Suprapubic skin (tissue), 4 donors: ENCODE measurements at places on chromosomes 6 and 20. TPM values are rescaled to one million over a fixed set of nuclear protein-coding genes. Genes with fewer than 3 reads are reported as not detected.

- H3K27me3 ChIP-seq: no peaks in the 10 kb centered on the region
- no peak overlapping the region for H3K4me3 ChIP-seq
- H3K4me1 ChIP-seq: peaks cover 27% of the 10 kb centered on the region
- H3K27ac ChIP-seq: peak overlapping the region; percentile 18
Measured at GRCh38 chr6:106908386-106908840, 66.1 kb downstream of the CD24 start.

DNA sequence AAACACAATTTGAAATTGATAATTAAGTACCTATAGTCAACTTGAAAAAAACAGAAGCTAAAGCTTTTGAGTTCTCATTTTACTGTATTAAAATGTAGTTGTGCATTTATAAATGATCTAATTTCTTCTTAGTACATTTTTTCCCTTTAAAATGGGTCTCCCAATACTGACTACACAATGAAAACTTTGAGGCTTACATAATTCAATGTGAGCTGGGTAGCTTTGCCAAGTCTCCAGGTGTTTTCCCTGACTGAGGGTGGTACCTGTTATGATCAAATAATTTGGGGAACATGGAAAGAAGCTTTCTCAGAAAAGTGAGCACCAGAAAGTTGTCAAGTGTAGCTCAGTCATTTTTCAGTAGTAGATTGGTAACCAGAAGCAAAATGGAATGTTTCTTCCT, 74.3 kb downstream of the ARMC2 start:
- peaks cover 17% of the 10 kb centered on the region for H3K4me1 ChIP-seq
- no peak overlapping the region for H3K4me3 ChIP-seq
- no peaks in the 10 kb centered on the region for H3K27me3 ChIP-seq
- DNase-seq: no peak
- no peak overlapping the region for H3K27ac ChIP-seq

DNA sequence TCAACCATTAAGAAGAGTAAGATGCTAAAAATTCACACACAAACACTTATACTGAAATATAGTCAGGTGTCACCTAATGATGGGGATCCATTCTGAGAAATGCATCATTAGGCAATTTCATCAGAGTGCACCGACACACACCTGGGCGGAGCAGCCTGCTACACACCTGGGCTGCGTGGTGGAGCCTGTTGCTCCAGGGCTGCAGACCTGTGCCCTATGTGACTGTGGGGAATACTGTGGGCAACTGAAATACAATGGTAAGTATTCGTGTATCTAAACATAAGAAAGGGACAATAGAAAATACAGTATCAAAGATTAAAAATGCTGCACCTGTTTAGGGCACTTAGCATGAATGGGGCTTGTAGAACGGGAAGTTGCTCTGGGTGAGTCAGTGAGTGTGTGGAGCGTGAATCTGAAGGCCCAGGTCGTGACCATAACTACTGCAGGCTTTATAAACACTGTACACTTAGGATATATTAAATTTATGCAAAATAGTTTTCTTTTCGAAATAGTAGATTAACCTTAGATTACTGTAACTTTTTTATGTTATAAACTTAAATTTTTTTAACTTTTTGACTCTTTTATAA, 124.4 kb upstream of the AFDN start:
- peaks cover 15% of the 10 kb centered on the region for H3K4me1 ChIP-seq
- peaks cover 4% of the 10 kb centered on the region for H3K27me3 ChIP-seq
- no peaks in the 10 kb centered on the region for H3K36me3 ChIP-seq
- H3K4me3 ChIP-seq: no peak overlapping the region
- no peak for DNase-seq

DNA sequence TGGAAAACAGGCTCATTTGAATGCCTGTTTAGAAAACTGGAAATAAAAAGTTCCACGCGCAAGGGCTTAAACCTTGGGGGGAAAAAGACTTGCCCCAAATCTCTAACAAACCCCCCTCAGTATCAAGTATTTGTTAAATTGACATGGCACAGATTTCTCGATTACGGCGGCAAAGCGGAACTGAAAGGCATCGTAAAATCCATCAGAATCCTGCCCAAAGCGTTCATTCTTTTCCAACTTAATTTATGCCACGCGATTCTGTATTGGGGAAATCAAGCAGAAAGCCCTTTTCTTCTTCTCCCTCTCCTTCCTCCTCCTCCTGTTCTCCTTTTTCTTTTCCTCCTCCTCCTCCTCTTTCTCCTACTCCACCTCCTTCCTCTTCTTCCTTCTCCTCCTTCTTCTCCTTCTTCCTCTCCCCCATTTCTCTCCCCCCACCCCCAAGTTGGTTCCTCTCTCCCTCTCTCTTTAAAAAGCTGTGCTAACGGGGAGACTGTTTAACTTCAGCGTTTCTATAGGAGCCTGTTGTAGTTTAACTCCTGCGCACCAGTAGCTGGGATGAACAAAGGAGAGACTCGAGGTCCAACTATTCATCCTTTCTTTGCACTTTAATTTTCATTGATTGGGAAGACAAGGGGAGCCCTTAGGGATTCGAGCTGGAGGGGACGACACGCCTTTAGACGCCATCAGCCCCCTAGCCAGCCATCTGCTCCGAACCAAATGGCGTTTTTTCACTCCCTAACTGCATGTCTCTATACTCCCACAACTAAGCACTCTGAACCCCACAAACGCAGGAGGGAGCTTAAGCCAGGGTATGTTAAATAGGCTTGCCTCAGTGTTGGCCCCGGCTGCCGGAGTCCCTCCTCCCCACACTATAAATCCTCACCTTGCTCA, 2.7 kb upstream of the DLL1 start:
- peaks cover 70% of the 10 kb centered on the region for H3K4me1 ChIP-seq
- H3K27me3 ChIP-seq: peaks cover 42% of the 10 kb centered on the region
- no peak overlapping the region for H3K27ac ChIP-seq
- H3K36me3 ChIP-seq: no peaks in the 10 kb centered on the region

GRCh38 chr6:12163744-12164507, 126.2 kb upstream of the EDN1 start:
- no peak for DNase-seq
- no peak overlapping the region for H3K27ac ChIP-seq

- H3K4me3 ChIP-seq: no peak overlapping the region
- no peaks in the 10 kb centered on the region for H3K4me1 ChIP-seq
- no peak for DNase-seq
- peaks cover 92% of the 10 kb centered on the region for H3K36me3 ChIP-seq
Measured at GRCh38 chr20:35491823-35492222, 36.4 kb downstream of the CEP250 start.

DNA sequence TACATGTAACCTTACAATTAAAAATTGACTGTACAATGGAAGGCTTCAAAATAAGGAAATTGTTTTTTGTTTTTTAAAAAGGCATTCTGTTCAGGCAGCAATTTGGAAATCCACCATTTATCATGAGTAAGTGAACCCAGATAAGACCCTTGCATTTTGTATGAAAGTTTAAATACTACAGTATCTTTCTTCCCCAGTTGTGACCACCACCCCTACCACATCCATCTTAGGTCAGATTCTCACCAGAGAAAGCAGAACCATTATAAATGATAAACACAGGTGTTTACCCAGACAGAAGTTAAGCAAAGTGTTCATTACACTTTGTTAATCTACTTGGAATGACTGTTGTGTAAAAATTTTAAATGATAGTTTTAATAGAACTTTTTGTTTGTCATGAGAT, 20.2 kb downstream of the SENP6 start:
- peaks cover 24% of the 10 kb centered on the region for H3K4me1 ChIP-seq
- no peak overlapping the region for H3K4me3 ChIP-seq
- H3K27ac ChIP-seq: no peak overlapping the region
- no peak for DNase-seq
- no peaks in the 10 kb centered on the region for H3K27me3 ChIP-seq

- no peaks in the 10 kb centered on the region for H3K27me3 ChIP-seq
- no peaks in the 10 kb centered on the region for H3K36me3 ChIP-seq
- no peak for DNase-seq
- H3K27ac ChIP-seq: no peak overlapping the region
Measured at GRCh38 chr20:53539516-53539915, 54.1 kb downstream of the ZNF217 start.

DNA sequence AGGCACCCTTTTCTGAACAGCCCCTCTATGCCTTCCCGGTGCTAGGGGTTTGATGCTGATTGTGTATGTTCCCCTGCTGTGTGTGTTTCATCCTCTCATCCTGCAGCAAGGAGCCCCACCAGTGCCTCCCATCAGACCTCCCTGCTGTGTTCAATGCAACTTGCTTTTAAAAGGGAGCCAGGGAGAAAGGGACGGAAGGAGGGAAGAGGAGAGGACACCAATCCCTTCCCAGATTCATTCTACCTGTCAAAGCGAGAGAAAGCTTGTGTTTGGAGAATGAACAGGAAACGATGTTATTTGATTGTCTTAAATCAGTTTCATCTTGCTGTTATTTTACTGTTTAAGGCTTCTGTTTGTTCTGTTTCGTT, 259.2 kb downstream of the ADGB start:
- peak overlapping the region; percentile 21 for H3K4me3 ChIP-seq
- H3K36me3 ChIP-seq: no peaks in the 10 kb centered on the region
- H3K27me3 ChIP-seq: no peaks in the 10 kb centered on the region
- no peak overlapping the region for H3K27ac ChIP-seq
- no peak for DNase-seq
- no peaks in the 10 kb centered on the region for H3K4me1 ChIP-seq

DNA sequence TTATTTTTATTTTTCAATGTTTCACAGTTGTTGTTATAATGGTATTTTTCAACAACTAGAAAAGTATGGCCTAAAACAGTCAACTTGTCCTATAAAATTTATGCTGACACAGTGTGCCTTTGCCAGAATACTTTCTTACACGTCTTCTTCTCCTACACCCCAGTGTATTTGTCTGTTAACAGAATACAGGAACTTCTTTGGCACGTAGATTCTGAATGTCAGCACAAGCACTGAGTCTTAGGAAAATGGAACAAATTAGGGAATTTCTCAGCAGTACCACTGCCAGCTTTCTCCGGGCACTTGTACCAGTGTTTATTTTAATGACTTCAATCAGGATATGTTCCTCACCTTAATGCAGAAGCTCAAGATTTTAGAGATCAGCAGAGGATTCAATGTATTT, 26.7 kb upstream of the AKIRIN2 start:
- H3K36me3 ChIP-seq: no peaks in the 10 kb centered on the region
- no peaks in the 10 kb centered on the region for H3K27me3 ChIP-seq
- no peak overlapping the region for H3K4me3 ChIP-seq
- peaks cover 40% of the 10 kb centered on the region for H3K4me1 ChIP-seq

GRCh38 chr6:118869894-118870589, 23.9 kb upstream of the ASF1A start:
- H3K4me3 ChIP-seq: no peak overlapping the region
- no peak overlapping the region for H3K27ac ChIP-seq
- DNase-seq: no peak
- H3K4me1 ChIP-seq: no peaks in the 10 kb centered on the region

GRCh38 chr20:22288957-22289356, 295.4 kb downstream of the FOXA2 start:
- no peaks in the 10 kb centered on the region for H3K27me3 ChIP-seq
- no peaks in the 10 kb centered on the region for H3K36me3 ChIP-seq
- peak overlapping the region; percentile 89 for H3K27ac ChIP-seq
- H3K4me3 ChIP-seq: no peak overlapping the region

- H3K36me3 ChIP-seq: no peaks in the 10 kb centered on the region
- DNase-seq: no peak
- no peak overlapping the region for H3K4me3 ChIP-seq
- H3K27me3 ChIP-seq: no peaks in the 10 kb centered on the region
- H3K4me1 ChIP-seq: peaks cover 29% of the 10 kb centered on the region
Measured at GRCh38 chr6:150765067-150765764, 100.3 kb upstream of the MTHFD1L start.

DNA sequence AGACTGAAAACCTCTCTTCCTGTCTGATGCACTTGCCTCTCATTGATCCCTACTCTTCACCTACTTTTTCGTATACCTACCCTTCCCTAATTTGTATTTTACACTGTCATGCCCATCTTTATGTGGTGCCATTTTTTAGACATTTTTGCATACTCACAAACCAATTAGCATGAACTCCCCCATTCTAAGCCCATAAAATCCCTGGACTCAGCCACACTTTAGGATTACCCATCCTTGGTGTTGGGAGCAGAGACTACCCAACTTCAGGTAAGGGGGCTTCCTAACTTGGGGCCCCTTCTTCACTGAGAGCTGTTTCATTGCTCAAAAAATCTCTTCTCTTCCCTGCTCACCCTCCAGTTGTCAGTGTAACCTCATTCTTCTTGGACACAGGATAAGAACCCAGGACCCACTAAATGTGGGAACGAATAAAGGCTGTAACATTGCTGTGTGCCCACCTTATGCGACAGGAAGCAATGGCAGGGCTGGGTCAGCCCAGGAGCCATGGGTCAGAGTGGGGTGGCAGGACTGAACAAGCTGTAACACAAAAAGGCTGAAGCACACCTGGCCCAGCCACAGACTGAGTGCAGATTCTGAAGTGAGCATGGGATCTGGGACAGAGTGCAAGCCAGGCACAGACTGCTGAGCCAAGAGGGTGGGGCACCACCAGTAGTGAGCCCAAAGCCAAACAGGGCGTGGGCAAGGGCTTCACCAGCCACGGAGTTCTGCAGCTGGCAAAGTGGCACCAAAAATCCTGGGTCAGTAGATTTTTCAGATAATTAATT, 789.1 kb upstream of the HS3ST5 start:
- no peak for DNase-seq
- H3K4me3 ChIP-seq: no peak overlapping the region
- no peak overlapping the region for H3K27ac ChIP-seq

- H3K4me3 ChIP-seq: no peak overlapping the region
- DNase-seq: no peak
- H3K27me3 ChIP-seq: no peaks in the 10 kb centered on the region
- H3K36me3 ChIP-seq: no peaks in the 10 kb centered on the region
Measured at GRCh38 chr6:83514466-83514865, 2.1 kb downstream of the PRSS35 start.

Gene AAR2
- 34.4 TPM for total RNA-seq

Gene MCM8
- total RNA-seq: 4.0 TPM

Gene AURKA
- 2.3 TPM for total RNA-seq

Gene ELOVL2
- total RNA-seq: 0.19 TPM

Gene OPRM1
- total RNA-seq: not detected

Gene CTCFL
- total RNA-seq: not detected

Gene BTBD3
- total RNA-seq: 45.3 TPM

Gene STMN3
- 19.1 TPM for total RNA-seq

Gene RUNX2
- total RNA-seq: 5.9 TPM

Gene CCN6
- total RNA-seq: 1.0 TPM

Gene LIME1
- total RNA-seq: 36.5 TPM

Gene NUDT3
- total RNA-seq: 34.6 TPM
